ENCODE measurements at places on chromosomes 1 and 21.

DNA sequence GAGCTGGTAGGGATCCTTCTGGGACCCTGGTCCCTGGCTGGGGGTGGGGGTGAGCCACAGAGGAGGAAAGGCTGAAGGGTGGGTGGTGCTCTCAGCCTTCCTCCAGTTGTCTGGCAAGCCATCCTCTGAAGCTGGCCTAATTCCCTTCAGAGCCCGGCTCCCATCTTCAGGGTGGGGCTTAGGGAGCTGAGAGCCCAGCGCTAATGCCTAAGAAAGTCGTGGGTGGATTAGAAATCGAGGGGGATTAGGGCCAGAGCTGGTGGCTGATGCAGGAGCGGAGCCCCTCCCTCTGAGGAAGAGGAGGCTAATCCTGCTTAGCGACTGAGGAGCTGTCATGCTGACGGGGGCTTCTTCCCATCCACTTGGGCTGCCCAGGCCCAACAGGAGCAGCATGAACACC lies 30.8 kb upstream of the DMBX1 start:
- no peak for DNase-seq

GRCh38 chr1:247482747-247483146 lies 24.8 kb upstream of the OR2B11 start:
- no peak for DNase-seq

DNA sequence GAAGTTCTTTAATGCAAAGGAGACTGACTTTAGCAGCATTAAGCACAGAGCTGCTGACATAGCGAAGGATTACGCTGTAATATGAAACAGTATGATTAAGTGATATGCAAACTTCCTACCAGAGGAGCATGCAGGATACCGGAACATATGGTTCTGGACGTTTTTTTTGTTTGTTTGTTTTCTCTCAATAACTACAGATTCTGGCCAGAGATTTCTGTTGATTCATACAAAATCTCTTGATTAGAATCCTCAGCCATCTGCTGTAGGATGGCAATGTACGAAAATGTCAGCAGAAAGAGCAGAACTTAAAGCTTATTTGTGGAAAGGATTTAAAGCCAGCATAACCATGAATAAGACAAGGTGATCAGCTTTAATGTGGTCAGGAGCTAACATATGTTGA lies 970.7 kb downstream of the KCNT2 start:
- DNase-seq: no peak

- no peak for DNase-seq
These were observed 220.3 kb downstream of the PLPP3 start for GRCh38 chr1:56359056-56359455.

- peak; percentile 29 for DNase-seq
These were observed 11.9 kb upstream of the CLDN8 start for GRCh38 chr21:30227633-30228404.

GRCh38 chr1:183126528-183126927 lies 59.5 kb upstream of the LAMC2 start:
- no peak for DNase-seq

DNA sequence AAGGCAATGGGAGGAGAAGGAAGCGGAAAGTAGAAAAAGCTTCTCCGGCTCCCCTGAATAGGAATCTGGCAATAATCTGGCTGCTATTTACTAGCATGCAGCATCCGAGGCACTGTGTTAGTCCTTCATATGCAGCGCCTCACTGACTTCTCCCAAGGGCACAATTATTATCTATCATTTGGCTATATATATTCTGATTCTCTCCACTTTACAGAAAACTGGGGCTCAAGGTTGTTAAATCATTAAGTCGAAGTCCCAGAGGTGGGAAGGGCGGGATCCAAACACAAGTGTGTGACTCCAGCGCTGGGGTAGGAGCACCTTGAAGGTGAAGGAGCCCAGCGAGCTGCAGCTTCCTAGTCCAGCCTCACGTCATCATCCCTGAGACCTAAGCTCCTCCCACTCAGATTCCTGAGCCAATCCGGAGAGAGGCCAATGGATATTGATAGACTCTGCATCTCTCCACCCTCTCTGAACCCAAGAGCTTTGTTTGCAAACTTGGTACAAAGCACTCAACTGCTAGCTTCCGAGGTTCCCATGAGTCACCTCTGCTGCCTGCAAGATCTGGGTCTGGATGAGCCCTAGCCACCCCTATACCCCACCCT lies 16.6 kb upstream of the EYA3 start:
- no peak for DNase-seq

DNA sequence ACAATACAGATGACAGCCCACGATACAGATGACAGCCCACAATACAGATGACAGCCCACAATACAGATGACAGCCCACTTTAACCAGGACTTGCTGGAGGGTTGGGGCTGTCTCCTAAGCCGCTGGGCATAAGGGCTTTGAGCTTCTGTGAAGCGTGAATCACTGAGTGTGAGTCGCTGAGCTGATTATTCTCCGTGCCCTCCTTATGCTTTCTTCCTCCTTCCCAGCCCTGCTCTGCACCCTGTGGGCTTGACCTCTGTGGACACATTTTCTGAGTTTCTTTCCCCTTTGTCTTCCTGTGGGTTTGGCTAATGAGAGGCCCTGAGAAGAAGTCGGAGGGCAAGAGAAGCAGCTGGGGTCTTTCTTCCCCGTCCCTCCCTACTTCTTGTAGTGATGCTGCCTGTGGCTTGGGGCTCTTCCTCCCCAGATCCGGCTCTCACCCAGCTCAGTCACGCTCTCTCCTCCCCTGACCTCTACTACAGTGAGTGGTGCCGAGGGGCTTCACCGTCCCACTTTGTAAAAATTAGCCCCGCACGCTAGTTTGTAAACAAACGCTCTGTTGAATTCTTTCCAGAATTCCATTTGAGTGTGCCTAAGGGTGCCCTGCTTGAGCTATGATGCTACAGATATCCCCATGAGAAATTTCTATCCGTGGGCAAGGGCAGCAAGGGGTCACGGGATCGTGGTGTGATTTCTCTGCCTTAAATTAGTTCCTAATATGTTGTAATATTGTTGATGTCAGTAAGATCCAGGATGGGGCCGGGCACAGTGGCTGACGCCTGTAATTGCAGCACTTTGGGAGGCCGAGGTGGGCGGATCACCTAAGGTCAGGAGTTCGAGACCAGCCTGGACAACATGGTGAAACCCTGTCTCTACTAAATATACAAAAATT lies 46.4 kb upstream of the SOD1 start:
- DNase-seq: no peak

DNA sequence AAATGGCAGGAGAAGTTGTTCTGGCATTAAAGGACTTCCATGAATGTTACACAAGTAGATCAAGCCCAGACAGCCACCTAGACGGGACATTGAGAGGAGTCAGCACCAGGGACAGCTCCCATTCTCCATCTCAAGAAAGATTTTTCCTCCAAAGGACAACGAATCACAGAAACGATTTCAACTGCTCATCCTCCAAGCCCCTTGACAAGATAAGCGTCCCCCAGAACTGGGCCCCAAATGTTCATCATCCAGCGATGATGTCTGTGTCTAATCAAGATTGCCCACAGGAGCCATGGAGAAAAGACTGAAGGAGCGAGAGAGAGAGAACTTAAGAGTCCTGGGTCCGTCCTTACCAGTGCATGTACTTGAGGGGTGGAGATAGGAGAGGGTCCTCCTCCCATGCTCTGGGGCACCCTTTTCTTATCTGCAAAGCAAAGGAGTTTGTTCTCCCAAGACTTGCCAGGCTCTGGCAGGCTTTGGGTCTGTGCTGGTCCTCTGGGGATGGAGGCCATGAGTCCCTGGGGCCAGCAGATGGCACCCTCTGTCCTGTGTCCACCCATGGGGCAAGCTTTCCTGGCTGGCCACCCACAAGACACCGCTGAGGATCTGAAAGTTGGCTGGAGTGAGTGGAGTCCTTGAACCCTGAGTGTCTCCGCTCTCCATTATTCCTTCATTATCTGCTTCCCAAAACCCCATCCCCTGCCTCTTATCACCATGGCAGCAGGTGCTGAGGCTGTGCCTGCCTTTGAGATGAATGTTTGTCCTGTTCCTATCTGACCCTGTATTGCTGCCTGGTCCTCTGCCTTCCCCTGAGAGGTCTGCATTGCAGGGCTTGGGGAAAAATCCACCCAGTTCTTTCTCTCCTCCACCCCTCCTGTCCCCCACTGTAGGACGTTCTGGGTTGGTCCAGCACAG lies 164.6 kb downstream of the ACTL8 start:
- no peak for DNase-seq

GRCh38 chr1:200367841-200368534 lies 41.8 kb downstream of the ZNF281 start:
- no peak for DNase-seq

GRCh38 chr1:239363930-239364329 lies 22.4 kb upstream of the CHRM3 start:
- DNase-seq: no peak

DNA sequence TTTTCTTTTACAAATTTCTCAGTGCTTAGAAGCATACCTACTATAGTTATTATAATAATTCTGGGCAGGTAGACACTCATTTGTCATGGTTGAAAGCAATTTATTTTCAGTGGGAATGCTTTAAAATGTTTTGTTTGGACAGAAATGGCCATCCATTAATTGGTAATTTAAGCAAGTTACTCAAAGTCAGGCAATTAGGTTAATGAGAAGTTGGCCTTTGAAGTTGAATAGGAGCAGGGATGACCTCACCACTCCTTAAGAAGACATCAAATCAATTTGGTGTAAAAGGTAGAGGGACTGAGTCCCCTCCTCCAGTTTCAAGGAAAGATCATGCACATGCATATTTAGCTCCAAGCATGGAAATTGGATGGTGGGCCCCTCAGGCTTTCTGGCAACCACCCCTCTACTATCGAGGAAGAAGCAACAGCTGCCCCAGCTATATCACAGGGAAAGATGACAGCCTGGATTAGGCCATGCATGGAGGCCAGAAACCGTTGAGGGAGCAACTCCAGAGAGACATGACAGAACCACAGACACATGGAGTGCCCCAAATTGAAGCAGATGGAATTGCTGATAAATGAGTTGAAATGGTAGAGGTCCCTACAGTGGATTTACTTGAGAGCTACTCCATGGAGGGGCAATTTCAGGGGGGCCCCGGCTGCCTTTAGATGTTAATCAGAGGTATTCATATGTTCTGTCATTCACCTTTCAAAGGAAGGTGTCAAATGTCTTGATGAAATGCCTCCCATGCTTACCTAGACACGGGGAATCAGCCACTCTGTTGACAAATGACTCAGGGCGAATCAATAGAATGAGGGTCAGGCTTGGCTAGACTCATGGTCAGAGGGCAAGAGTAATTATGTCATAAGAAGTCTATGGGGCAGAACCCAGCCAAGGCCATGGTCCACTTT lies 26.7 kb downstream of the HLX start:
- DNase-seq: no peak

DNA sequence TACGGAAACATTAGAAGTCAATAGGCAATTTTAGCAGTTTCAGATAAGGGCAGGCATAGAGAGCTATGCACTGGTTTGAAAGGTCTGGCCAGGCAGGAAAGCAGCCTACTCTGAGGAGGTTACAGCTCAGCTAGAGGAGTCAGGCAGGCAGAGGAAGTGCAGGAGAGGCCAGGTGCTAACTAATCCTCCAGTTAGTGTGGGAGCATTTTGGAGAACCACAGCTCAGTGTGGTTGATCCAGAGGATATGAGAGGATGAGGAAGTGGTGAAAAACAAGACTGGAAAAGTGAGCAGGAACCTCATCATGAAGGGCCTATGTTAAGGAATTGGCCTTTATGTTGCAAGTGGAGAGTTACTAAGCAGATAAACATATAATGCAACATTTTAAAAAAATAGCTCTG lies 282.4 kb upstream of the SGIP1 start:
- no peak for DNase-seq

DNA sequence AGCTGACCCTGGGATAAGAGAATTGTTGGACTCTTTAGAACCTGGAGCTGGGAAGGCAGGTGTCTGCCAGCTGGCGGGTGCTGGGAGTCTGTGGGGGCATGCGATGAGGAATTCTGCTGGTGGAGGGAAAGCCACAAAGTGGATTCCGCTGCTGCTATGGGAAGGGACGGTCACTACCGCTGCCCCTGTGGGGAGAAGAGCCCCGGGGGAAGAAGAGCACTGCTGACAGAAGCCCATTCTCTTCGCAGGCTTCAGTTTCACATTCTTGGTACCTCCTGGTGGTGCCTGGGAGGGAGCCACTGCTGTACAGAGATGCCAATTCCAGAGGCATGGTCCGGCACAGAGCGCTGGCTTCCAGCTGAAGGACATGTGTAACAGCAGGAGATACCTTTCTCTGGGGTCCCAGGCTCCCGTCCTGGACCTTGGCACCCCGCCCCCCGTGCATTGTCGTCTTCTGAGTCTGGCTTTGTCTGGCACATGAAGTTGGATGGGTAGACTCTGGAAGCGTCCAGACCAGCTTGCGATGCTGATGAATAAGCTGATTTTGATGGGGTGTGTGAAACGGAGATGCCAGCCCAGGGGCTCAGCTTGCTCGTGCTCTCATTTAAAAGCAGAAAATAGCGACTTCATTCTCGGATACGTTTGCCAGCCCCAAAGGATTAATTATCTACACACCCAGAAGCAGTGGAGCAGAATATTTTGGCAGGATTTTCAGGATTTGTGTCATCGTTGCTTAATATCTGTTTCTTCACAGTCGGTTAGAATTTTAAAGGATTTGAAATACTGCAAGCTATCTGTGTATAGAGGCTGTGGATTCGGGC lies 13.2 kb downstream of the PDXK start:
- no peak for DNase-seq

GRCh38 chr1:44842862-44843655 lies at the start of gene PTCH2:
Gene PTCH2, minus strand, starts transcription at chr1:44843253. Its CDS starts 321 bp downstream, at chr1:44842932.
- DNase-seq: no peak

DNA sequence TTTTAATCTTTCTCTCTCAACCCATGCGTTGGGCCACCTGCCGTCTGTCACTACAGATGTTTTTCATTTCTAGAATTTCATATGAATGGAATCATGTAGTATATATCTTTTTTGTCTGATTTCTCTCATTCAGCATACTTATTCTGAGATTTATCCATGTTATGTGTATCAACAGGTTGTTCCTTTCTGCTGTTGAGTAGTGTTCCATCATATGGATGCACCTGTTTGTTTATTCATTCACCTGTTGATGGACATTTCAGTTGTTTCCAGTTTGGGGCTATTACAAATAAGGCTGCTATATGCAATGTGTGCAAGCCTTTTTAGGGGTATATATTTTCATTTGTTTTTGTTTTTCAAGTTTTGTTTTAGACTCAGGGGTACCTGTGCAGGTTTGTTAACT lies 9.4 kb upstream of the SLC41A1 start:
- no peak for DNase-seq

GRCh38 chr1:90162216-90162615 lies 167.3 kb downstream of the ZNF326 start:
- no peak for DNase-seq

DNA sequence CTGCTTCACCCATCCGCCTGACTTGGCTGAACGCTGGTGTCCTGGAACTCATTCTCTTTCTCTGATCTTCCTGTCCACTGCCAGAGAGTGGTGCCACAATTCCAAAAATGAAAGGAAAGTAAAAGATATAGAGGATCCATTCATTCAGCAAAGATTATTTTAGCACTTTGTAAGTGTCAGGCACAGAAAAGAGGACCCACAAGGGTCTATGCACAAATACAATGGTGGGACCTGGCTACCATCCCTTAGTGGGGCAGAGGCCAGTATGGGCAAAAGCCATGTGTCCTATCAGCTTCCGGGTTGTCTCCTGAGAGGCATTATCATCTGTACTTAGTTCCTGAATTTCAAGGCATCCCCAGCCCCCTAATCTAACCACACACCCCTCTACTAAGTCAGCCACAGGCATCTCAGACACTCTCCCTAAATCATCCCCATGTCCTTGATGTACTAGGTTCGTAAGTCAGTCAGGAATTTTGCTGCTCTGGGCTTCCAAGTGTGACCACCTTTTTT lies 19.0 kb downstream of the SSR2 start:
- no peak for DNase-seq

Data from GOT3 (cell line).